ENCODE measurements at places on chromosomes 12 and 14.

DNA sequence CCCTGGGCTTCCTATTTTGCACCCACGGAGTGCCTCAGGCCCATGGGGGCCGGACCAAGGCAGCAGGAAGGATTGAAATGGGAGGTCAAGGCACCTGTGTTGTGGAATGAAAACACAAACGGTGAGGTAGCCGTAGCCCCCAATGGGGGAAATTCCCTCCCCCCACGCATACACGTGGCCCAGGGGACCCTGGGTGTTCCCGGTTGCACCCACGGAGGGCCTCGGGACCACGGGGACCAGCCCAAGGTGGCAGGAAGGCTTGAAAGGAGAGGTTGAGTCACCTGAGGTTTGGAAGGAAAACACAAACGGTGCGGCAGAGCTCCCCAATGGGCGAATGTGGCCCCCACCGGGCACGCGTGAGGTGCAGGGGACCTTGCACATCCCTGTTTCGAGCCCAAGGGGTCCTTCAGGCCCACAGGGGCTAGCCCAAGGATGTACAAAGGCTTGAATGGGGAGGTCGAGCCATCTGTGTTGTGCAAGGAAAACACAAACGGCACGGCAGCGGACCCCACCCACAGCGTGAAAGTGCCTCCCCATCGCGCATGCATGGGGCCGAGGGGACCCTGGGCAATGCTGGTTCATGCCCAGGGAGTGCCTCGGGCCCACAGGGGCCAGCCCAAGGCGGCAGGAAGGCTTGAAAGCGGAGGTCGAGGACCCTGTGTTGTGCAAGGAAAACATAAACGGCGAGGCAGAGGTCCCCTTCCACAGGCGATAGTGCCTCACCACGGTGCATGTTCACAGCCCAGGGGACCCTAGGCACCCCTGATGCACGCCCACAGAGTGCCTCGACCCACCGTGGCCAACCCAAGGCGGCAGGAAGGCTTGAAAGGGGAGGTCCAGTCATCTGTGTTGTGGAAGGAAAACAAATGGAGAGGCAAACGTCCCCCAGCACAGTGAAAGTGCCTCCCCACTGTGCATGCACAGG lies 376.7 kb downstream of the ALG10 start:
- no peak for DNase-seq

GRCh38 chr14:44109036-44109435 lies 398.0 kb downstream of the FSCB start:
- DNase-seq, result no peak

- DNase-seq, result peak; percentile 76
Measured at GRCh38 chr14:74612350-74613021, 449 bp upstream of the LTBP2 start.

DNA sequence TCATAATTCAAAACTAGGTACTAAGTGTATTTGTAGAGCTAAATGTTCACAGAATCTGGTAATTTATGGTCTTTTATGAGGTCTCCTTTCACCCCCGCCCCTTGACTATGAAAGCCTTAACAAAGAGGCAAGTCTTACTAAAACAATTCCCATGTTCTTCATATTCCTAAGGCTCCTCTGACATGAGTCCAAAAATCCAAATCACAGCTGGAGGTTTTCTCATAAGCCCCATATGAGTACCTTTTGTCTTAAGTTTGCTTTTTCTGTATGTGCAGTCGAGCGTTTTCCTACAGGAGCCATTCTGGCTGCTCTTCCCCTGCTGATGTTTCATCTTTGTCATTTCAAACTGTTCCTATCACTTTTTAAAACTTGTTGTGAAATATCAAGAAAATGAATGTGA lies 55.2 kb downstream of the SIX1 start:
- no peak for DNase-seq

DNA sequence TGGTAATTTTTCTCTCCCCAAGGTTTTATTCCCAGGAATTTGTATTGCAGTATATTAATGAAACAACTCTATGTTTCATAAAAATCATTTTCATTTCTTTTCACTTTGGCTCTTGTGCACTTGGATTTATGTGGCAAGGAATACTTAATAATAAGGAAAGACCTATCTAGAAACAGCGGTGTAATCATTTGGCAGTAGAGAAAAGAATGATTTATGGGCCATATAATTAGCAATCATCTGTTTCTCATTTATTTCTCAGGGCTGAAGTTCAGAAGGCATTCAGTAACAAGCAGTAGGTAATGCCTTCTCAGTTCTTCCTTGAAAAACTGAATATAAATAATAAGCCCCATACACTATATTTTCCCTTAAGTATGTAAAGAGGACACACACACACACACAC lies 172.6 kb downstream of the ANO4 start:
- DNase-seq, result no peak

GRCh38 chr14:75896341-75896740 lies 85.5 kb downstream of the TGFB3 start:
- no peak for DNase-seq

DNA sequence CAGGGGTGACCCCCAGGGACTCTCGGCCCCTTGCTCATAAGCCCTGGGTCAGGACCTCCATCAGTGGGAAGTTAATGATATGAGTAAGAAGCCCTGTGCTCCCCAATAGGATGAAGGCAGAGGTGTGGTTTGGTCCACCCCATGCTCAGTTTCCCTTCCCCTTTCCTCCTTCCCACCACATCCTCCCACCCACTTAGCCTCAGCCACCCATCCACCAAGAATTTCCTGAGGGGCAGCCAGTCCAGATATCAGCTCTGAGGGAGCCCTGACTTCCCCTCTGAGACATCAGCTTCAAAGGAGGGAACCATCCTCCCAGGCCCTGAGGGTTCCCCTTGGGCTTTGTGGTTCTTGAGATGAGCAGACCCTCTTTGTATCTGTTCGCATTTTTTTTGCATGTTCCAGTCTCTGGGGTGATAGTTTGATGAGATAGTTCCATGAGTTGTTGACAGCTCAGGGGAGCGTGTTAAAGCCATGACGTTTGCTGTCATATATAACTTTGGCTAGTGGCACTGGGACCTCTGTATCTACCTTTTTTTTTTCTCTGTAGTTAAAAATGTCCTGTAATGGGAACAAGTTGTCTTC lies 71.2 kb downstream of the LGMN start:
- DNase-seq, result peak; percentile 76

- DNase-seq, result no peak
Measured at GRCh38 chr12:24555730-24556129, 393.2 kb downstream of the BCAT1 start.
